ENCODE measurements at places on chromosomes 6 and 20.

- peak; percentile 72 for DNase-seq
Measured at GRCh38 chr20:50635676-50636600, 55.4 kb downstream of the RIPOR3 start.

GRCh38 chr6:56618050-56618449, 24.6 kb downstream of the DST start:
- no peak for DNase-seq

GRCh38 chr20:56859039-56859800, 230.1 kb downstream of the TFAP2C start:
- no peak for DNase-seq

DNA sequence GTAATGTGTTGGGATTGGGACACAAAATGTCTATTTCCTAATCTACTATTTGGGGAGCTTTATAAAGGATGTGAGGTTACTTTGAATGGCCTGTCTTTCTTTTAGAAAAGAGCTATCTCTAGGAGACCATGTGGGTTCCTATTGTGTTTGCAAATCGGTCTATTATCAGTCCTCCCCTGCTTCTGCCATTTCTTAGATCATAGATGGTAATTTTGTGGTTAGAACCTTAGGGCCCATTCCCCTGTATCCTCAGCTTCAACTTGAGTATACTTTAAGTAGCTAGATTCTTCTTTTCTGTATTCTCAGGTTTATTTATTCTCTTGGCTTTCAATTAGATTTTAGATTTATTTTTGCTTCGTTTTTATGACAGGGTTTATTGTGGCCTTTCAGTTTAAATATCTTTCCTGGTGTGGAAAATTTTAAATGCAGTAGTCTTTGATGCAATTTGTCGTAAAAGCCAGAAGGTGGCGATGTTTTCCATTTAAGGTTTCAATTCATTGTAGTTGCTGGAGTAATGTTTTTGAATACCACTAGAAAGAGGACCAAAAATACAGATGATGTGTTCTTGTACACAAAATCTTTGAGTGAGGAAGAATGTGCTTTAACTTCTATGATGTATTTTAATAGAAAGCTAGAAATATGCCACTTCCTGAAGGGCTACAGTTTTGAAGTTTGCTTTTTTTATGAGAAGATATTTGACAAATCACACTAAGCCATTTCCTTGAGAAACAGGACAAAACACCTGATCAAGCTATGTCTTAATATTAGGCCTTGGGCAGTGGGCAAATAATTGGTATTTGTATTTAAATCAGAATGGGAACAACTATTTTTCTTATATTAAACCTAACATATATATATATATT, 20.3 kb downstream of the TBPL1 start:
- DNase-seq = peak; percentile 20

- DNase-seq = no peak
Measured at GRCh38 chr20:49682798-49683197, 30.9 kb downstream of the B4GALT5 start.

- DNase-seq = no peak
Measured at GRCh38 chr6:43827898-43828297, 57.9 kb downstream of the VEGFA start.

- peak; percentile 34 for DNase-seq
Measured at GRCh38 chr6:154154389-154154967, 115.4 kb downstream of the OPRM1 start.

GRCh38 chr6:150263765-150264404, 104.9 kb upstream of the IYD start:
- DNase-seq = no peak

DNA sequence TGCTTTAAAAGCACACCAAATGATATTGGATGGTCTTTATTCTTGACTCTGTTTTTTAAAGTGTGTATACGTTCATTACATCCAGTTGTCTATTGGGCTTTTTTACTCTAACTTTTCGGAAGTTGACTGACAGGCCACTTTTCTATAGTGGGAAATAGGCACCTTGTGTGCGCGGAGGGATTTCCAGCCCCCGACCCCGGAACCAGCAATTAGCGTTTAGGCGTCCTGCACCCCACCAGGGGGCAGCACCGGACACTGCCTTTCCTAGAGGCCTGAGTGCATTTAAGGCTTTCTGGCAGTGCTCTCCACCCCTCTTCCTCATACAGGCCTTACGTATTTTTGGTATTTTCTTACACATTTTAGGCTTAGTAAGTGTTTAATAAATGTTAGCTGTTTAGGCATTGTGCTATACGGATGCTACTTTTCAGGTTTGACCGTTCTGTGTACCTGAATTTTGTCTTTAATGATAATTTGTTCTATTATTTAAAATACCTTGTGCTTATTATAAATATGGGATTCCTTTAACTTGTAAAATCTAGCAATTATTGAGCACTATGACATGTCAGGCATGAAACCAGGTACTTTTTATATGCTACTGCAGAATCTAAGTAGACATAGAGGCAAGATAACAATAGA, 231.8 kb downstream of the BCKDHB start:
- peak; percentile 50 for DNase-seq

DNA sequence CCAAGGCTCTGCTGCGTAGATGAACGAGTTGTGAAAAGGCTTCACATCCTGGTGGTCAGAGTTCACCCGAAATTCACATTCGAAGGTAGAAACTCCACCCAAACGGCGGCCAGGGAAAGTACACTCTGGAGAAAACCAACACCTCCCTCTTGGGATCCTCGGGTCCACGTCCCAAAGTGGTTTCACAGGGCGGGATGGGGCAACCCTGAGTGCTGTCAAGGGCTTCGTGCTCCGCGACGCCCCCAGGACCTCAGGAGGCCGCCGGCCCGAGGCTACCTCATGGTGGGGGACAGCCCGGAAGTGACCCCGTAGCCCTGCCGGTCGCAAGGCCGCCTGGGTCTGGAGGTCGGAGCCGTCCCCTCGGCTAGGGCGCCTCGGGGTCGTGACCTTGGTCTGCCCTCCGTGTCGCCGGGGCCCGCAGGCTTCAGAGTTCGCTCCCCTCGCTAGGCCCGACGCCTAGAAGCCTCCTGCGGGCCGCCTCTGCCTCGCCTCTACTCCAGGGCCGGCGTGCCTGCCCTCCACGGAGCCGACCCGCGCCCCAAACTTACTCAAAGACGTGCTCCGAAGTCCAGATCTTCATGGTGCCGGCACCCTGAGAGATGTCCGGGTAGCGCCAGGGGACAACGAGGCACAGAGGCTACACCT, at the start of gene PRELID3B:
TSS of gene PRELID3B (minus strand) at position 636 of the 645 bp plus-strand sequence. CDS start at position 580, 56 bp downstream.
- DNase-seq = no peak

DNA sequence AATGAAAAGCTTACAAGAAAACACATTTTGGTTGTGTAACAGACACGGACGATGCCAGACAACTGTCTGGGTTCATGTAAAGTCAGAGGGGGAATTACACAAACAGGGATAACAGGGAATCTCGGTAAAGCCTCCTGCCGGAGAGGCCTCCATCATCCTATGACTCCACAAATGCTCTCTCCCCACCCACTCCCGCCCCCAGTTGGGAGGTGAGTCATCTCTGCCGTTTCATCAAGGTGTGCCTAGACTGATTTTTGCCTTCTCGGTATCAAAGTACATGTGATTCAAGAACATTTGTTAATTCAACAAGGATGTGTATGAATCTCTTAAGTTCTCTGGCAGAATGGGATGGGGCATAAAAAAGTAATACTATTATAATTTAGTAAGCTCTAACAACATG, 304.9 kb upstream of the PRDM1 start:
- DNase-seq = no peak

DNA sequence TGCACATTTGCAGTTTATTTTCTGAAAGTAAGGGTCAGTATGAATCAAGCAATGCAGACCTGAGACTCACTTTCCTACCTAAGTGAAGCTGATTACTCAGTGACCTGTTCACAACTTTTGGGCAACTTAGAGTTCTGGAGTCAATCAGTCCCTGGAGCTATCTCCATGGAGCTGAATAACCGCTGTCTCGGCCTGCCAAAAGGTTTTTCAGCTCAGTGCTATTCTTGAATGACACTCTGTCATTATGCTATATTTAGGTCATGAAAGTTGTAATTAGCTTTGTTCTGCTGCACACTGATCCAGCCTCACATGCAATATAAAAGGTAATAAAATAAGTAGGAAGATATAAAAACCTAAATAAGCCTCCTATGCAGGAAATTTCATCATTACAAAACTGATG, 356.0 kb downstream of the BMP2 start:
- no peak for DNase-seq

DNA sequence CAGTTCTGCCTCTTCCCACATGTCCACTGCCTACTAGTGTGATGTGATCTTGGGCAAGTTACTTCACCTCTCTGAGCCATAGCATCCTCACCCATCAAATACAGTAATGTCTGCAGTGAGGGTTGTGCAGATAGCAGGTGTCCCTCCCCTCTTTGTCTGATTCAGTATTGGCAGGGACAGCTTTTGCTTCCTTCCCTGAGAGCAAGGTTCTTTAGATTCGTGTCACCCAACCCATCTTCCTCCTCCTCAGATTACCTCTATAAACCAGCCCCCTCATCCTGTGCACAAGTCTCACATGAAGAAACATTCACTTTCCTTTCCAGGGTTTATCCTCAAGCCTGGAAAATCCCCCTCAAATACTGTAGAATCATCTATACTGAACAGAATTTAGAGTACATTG, 15.4 kb downstream of the ACTR5 start:
- no peak for DNase-seq

GRCh38 chr6:132961610-132962009, 147.2 kb downstream of the RPS12 start:
- DNase-seq = no peak

DNA sequence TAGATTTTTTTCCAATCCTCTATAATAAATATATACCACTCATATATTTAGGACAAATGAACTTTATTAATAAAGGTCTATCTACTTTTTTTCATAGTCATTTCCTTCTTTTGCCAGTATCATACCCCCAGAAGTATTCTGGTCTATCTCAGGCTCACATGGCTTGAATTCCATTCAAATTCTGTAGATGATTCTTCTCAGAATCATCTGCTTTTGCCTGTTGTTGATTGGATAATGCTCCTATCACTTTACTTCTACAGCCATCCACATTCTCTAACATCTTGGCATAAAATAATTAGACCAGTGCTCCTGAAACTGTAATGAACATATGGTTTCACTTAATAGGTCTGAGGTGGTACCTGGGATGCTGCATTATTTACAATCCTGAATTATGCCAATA, 121.2 kb downstream of the GFRAL start:
- no peak for DNase-seq

DNA sequence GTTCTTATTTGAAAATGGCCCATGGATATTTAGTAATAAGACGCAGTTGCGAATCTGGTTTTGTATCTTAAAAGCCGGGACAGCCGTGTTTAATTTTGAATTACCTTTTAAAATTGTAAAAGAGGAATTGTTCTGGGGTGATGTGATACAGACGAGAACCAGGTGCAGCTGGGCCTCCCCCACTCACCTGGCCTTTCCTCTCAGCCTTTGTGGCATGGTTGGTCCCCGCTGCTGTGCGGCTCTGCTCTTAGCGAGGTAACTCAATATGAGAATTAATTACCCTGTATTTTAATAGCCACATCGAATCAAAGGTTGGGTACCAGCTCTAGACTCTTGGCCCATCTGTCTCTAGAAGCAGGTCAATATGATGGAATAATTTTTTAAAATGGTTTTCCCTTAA, 56.5 kb upstream of the DACT2 start:
- DNase-seq = no peak

GRCh38 chr6:34339432-34339831, 53.0 kb downstream of the NUDT3 start:
- DNase-seq = no peak

- DNase-seq = no peak
Measured at GRCh38 chr6:14074476-14075094, 43.0 kb upstream of the CD83 start.

- DNase-seq = no peak
Measured at GRCh38 chr20:64099086-64099786, 8.1 kb downstream of the NPBWR2 start.

DNA sequence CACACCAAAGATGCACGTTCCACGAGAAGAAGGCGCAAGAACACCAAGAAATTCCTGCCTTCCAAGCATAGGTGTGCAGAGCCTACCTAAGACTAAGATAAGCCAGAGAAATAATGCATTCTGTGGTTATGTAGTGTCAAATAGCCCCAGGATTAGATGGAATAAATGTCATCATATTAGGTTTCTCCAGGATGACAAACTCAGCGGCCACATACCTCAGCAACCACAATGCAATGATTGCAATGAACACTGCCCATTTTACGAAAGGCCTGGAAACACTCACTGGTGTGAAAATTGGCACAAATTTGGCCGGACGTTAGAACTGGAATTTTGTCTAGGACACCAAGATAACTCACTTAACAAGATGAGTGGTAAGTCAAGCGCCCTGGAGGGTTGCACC, 129.7 kb downstream of the SLC22A3 start:
- no peak for DNase-seq

DNA sequence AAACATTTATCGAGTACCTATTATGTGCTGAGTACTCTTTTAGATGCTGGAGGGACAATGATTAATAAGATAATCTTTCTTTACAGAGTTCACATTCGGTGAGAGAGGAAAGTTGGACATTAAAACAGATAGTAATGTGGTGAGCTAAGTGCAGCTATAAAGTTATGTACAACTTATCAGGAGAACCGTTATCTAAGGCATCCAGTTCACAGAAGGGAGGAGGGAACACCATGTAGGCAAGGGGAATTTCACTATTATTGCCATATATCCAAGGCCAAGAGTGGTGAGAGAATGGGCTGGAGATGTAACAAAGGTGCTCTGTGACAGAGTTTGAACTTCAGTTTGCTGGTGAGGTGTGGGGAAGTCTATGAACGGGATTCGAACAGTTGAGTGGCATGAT, 105.8 kb downstream of the CARMIL1 start:
- DNase-seq = no peak

GRCh38 chr6:139296927-139297326, 5.1 kb upstream of the TXLNB start:
- no peak for DNase-seq

GRCh38 chr20:24033565-24033964, 45.0 kb upstream of the GGTLC1 start:
- DNase-seq = no peak

DNA sequence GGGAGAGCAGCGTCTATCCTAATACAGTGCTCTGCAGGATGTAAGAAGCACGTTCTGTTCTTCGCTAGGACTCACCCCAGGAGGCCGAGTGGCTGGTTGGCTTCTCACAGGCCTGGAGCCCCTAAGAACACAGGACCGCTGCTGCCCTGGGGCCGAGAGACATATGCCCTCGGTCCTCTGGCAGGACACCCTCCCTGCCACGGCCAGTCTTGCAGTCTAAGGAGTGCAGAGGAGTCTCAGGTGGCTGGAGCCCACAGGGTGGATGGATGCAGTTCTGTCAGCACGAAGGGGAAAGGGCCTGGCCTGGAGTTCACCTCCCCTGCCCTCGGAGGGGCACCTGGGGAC, 96.5 kb downstream of the SMOC2 start:
- no peak for DNase-seq

DNA sequence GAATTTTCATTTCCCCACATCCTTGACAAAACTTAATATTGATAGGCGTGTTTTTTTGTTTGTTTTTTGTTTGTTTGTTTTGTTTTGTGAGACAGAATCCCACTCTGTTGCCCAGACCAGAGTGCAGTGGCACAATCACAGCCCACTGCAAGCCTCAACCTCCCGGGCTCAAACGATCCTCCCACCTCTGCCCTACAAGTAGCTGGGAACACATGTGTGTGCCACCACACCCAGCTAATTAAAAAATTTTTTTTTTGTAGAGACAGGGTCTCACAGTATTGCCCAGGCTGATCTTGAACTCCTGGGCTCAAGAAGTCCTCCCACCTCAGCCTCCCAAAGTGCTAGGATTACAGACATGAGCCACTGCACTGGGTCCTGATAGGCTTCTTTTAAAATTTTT, 9.2 kb downstream of the CEP57L1 start:
- no peak for DNase-seq
